ENCODE measurements at places on chromosomes 11 and 22.

DNA sequence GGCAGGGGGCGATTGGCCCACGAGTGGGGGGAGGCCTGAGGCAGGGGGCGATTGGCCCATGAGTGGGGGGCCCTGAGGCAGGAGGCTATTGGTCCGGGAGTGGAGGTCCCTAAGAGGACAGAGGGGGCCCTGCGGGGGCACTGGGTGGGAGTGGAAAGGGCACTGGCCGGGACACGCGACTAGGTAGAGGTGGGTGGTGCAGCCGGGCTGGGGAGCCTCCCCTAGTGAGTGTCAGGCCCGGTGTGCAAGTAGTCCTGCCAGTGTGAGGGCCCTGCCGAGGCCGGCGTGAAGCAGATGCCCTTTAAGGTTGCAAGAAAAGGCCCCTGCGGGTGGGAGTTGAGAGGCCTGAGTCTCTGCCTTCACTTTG lies 909 bp upstream of the BRD1 start:
- no peak for DNase-seq

- DNase-seq = no peak
Measured at GRCh38 chr11:36722421-36722820, 124.4 kb upstream of the RAG2 start.

GRCh38 chr11:116294630-116295029 lies 478.2 kb downstream of the BUD13 start:
- DNase-seq = no peak

DNA sequence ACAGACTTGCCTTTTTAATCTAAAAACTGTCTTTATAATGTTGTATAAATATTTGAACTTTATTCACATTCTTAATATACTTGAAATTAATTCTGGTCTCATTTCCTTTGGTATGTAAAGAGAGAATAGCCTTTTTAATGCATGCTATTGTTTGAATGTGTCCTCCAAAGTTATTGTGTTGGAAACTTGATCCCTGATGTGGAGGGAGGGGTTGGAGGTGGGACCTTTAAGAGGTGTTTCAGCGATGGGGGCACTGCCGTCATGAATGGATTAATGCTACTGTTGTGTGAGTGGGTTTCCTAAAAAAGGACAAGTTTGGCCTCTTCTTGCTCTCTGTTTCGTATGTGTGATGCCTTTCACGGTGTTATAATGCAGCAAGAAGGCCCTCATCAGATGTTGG lies 131.7 kb downstream of the DDX10 start:
- DNase-seq = no peak

DNA sequence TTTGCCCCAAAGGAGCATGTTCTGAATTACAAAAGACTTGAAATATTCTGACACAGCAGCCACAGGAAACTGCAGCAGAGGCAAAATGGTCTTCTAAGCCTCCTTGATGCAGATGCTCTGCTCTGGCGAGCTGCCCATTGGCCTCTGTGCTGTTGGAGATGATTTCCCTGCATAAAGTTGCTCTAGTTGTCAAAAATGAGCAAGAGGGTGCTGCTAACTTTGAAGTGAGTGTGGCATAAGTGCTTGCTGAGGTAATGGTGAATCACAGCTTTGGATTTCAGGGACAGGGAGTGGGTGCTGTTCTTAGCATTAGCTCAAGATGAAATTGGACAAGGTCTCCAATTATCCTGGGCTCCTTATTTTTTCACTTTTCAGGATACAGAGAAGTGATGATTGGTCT lies 435.4 kb downstream of the TMEM135 start:
- DNase-seq = no peak

- DNase-seq = no peak
Measured at GRCh38 chr11:121625777-121626506, 173.2 kb upstream of the SORL1-AS1 start.

Data from stimulated activated CD8-positive, alpha-beta memory T cell treated with anti-CD3 and anti-CD28 coated beads, Interleukin-4, amount 100 ng/mL, for 1 hour (primary cell).